ENCODE measurements at places on chromosomes 16 and 17.

DNA sequence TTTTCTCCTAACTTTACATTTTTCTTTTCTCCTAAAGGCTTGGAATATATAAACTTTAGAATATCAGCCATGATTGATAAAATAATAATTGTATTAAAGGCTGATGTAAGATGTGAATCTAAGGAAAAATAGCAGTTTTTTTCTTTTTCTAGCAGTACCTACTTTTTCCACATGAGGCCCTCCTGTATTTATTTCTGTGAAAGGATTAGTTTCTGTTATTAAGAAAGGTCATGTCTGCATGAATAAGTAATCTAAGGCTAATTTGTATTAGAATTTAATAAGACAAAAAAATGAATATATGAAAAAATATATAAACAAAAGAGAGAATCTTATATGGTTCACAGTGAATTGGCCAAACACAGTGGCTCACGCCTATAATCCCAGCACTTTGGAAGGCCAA is 85.3 kb downstream of the STXBP4 start:
- no peak for DNase-seq

- DNase-seq, result no peak
Observed at GRCh38 chr16:50502616-50503011, 45.6 kb upstream of the NKD1 start.

DNA sequence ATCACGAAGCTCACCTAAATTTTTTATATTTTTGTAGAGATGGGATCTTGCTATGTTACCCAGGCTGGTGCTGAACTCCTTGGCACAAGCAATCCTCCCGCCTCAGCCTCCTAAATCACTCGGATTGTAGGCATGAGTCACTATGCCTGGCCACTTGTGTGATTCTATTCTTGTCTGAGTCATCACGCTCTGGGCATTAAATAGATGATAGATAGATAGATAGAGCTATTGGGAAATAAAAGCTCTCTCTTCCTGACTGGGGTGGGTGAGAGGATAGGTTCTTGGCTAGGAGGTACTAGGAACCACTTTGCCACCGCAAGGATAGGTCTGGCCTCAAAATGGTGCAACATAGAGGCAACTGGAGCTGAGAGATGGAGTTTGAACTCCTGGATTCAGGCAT is 21.4 kb upstream of the CACNG3 start:
- DNase-seq, result no peak

GRCh38 chr17:37502009-37502936 is 12.6 kb downstream of the DUSP14 start:
- DNase-seq, result no peak

Measured in stimulated activated naive CD4-positive, alpha-beta T cell (primary cell).